ENCODE measurements at places on chromosomes 2 and 18.

- DNase-seq: no peak
These were observed 1568.6 kb upstream of the NXPH2 start for GRCh38 chr2:140348826-140349225.

DNA sequence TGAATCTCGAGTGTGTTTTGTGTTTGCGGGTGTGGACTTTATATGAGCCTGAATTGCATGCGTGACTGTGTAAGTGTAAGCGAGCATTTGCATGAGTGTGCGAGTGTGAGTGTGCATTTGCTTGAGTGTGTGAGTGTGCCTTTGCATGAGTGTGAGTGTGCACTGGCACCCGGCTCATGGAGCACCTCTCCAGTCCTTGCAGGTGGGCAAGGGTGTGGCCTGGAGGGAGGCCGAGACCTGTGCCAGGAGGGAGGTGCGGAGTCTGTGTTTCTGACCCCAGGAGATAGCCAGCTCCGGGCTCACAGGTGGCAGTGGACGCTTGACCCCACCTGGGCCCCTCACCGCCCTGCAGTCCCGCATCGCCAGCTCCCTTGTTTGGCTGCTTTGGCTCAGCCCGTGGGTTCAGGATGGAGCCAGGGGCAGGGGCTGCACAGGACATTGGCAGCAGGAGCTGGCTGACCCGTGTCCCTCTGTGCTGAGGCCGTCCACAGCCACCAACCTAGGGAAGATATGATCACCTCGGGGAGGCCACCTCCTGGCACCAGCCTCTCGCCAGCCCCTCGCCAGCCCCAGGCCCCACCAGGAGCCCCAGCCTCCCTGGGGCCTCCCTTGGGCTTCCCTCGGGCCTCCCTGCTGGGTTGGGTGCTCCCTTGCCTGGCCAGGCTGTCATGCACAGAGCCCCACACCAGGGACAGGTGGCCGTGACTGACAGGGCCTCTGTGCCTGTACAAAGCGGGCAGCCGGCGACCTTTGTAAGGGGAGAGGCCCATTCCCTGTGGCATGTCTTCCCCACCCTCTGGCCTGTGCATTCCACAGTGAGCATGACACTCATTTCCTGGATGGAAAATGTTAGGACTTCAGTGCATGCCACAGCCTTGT is 81.6 kb downstream of the PTGR3 start:
- DNase-seq: no peak

GRCh38 chr2:66429693-66430504 is 5.0 kb upstream of the MEIS1 start:
- DNase-seq: no peak

GRCh38 chr18:37564711-37565100 is 892 bp downstream of the CELF4 start:
- DNase-seq: peak; percentile 10

DNA sequence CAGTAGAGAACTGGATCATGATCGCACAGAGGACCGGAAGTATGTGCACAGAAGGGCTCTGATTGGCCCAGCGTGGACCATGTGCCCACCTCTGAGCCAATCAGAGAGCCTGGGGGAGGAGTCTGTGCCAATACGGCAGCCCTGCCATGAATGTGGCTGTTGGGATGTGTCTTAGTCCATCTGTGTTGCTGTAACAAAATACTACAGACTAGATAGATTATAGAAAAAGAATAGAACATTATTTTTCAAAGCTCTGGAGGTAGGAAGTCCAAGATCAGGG is 132.0 kb downstream of the NDUFA10 start:
- DNase-seq: no peak

- DNase-seq: no peak
These were observed 20.5 kb downstream of the DAPL1 start for GRCh38 chr2:158815658-158816057.

- peak; percentile 57 for DNase-seq
These were observed 2.1 kb downstream of the PCBP1 start for GRCh38 chr2:70089220-70089982.

- DNase-seq: peak; percentile 75
These were observed 137.1 kb downstream of the ZEB2 start for GRCh38 chr2:144382849-144383248.

GRCh38 chr2:191350826-191351225 is 105.6 kb downstream of the MYO1B start:
- no peak for DNase-seq

- DNase-seq: no peak
These were observed 105.4 kb upstream of the MMADHC start for GRCh38 chr2:149692961-149693396.

GRCh38 chr18:5155218-5155906 is 41.7 kb downstream of the AKAIN1 start:
- DNase-seq: no peak

GRCh38 chr18:34196256-34196655 is 28.5 kb downstream of the NOL4 start:
- DNase-seq: no peak

GRCh38 chr2:191557841-191558240 is 120.1 kb upstream of the NABP1 start:
- no peak for DNase-seq

DNA sequence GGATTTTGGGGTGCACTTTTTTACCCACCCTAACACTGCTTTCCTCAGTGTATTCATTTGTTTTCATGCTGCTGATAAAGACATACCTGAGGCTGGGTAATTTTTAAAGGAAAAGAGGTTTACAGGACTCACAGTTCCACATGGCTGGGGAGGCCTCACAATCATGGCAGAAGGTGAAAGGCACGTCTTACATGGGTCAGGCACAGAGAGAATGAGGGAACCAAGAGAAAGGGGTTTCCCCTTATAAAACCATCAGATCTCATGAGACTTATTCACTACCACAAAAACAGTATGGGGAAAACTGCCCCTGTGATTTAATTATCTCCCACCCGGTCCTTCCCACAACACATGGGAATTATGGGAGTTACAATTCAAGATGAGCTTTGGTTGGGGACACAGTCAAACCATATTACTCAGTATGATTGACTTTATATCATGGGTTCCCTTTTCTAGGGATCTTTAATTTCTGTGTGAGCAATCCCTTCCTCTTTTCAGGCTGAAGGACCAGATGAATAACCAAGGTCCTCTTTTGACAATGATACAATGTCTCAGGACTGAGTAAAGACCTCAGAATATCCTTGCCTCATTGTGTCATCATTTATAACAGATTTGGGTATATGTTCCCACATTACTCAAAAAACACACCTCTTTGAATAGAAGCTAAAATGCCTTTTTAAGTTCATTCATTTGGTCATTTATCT is 100.1 kb upstream of the TRIB2 start:
- peak; percentile 57 for DNase-seq

DNA sequence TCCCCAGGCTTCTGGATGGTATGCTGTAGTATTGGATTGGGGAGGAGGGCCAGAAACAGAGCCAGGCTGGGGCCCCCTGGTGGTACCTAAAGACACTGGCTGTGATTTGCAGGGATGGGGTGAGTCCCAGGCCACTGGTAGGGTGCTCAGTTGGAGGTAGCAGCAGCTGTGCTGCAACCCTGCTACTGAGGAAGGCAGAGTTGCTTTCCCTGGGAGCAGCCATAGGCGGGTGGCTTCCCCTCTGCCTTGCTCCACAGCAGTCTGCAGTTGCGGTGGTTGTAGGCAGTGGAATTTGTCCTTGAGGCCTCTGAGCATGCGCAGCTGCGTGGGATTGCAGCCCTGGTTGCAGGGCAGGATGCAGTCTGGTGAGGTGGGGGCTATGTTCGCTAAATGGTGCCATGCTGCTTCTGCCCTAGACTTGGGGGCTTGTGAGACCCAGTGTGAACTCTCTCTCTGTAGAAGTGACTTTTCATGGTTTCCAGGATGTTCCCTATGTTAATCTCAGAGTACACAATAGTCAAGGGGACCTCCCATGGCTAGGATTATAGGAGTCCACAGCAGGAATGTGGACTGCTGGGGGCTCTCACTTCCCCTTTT is 443.5 kb downstream of the XIRP2 start:
- DNase-seq: no peak

- DNase-seq: peak; percentile 15
These were observed 44.6 kb downstream of the TANK start for GRCh38 chr2:161204846-161205245.

GRCh38 chr2:30775833-30776232 is 31.4 kb downstream of the CAPN13 start:
- no peak for DNase-seq

GRCh38 chr2:27703638-27704341 is 40.1 kb downstream of the SLC4A1AP start:
- peak; percentile 92 for DNase-seq

GRCh38 chr2:108184419-108184818 is 55.3 kb upstream of the SULT1C3 start:
- peak; percentile 42 for DNase-seq

GRCh38 chr18:13039806-13040205 is 48.6 kb downstream of the CEP192 start:
- DNase-seq: no peak

DNA sequence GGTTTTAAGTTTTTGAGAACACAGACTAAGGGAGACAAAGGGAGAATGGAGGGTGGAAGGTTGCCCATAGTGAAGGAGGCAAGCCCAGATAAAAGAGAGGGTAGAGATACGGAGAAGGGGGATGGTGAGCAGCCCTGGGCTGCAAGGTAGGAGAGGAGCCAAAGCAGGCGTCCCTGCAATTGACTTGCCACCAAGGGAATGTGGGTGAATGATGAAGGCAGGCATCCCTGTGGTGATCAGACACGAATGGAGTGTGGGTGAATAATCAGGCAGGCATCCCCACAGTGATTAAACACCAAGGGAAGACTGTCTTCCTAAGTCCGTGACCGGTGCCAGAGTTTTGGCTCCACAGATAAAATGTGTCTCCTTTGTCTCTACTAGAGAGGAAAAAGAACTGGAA is 16.5 kb upstream of the ALPK2 start:
- DNase-seq: no peak

GRCh38 chr2:170098626-170099312 is 79.2 kb upstream of the MYO3B start:
- DNase-seq: peak; percentile 10

DNA sequence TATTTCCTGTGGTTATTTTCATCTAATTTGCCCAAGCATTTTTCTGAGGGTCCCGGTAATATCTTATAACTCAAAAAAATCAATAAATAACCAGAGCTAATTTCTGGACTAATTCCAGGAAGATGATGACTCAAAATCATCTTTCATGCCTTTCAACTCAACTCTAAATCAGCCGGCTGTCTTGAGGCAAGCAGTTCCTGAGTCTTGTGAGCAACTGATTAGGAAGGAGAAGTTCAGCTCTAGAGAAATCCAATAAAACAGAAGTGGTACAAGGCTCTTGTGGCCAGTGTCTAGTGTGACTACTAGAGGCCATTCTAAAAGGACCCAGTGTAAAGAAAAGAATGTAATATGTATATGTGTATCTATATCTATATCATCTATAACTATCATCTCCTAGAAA is 890.4 kb downstream of the TRIB2 start:
- DNase-seq: no peak

DNA sequence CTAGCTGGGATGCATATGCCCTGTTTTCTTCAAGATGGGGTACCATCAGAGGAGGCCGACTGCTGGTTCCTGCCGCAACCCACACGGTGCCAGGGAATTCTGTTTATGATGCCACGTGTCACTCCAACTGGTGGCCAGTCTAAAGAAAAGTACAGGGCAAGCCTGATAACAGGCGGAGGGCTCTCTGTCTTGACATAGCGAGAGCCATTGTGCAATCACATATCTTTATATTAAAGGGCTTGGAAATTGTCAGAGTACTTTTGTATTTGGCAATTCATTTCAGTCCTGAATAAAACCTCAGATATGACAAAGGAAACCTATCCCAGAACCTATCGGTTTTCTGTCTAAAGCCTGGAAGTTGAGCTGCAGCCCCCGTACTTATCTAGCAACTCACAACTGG is 768.4 kb downstream of the TDRD15 start:
- DNase-seq: no peak

- no peak for DNase-seq
These were observed 43.2 kb downstream of the CRACDL start for GRCh38 chr2:98892871-98893270.

- no peak for DNase-seq
These were observed 149.8 kb downstream of the AGPS start for GRCh38 chr2:177542396-177542795.

GRCh38 chr2:25362434-25363145 is 20.9 kb upstream of the DNMT3A start:
- peak; percentile 87 for DNase-seq

GRCh38 chr2:53549497-53549896 is 218.1 kb upstream of the CHAC2 start:
- no peak for DNase-seq

- no peak for DNase-seq
These were observed 373.9 kb upstream of the KCNJ3 start for GRCh38 chr2:154324601-154325000.

DNA sequence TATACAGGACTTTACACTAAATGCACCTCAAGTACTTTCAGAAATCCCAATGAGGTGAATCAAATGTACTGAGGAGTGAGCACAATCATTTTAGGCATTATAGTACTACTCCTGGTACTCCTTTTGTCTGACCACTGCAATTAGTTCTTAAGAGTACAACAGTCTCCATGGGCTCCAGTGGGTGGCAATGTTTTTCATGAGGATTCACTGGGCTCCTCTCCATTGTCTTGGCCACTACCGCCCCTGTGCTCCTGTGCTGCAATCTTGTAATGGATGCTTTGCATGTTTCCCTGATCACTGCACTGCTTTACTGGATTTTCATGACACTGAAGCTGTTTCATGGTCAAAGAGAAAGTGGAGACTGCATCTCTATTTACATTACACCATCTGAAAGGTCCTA is 268.5 kb upstream of the ZSWIM2 start:
- DNase-seq: no peak

DNA sequence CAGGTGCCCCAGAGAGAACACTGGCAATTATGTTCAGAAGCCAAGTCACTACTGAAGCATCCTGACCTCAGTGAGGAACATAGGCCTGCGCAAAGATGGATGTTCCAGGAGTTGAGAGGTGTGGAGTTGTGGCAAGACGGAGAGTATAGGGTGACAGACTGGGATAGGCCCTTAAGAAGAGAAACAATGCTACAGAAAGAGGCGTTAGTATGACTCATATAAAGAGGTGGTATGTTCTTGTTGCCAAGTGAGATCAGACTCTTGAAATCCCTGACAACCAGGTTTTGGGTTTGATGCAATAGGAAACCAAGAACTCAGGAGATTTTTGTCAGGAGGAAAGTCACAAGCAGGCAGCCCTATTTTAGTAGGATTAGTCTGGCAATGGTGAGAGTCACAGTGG is 185.6 kb downstream of the RIT2 start:
- no peak for DNase-seq

DNA sequence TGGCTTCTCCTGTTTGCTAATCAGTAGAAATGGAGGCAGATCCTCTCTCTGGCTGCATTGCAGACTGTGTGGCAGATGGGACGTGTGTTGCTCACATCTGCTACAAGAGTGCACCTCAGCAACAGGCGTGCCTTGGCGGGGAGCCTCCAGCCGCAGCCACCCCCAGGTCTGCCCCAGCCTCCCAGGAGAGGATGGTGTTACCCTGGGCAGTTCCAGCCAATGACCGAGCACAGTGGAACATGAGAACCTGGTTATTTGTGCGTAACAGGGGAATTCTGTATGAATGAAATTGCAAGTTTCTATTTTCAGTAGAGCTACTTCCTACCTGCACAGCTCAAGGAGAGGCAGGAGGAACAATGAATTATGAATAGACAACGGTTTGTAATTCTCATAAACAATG is 130.6 kb upstream of the CBLN2 start:
- DNase-seq: no peak

Data from suppressor macrophage (primary cell).